Mammary epithelial cell (primary cell): ENCODE measurements at places on chromosomes 5 and 9. TPM values are rescaled to one million over a fixed set of nuclear protein-coding genes. Genes with fewer than 3 reads are reported as not detected.

Gene TAF11L10
- polyA plus RNA-seq: not detected

Gene MARCOL
- not detected for polyA plus RNA-seq

Gene CLPTM1L
- 158 TPM for polyA plus RNA-seq

Gene CSF1R
- 1.5 TPM for polyA plus RNA-seq

Gene LVRN
- not detected for polyA plus RNA-seq

Gene CMYA5
- 0.41 TPM for polyA plus RNA-seq

Gene SHOC1
- polyA plus RNA-seq: 0.01 TPM

Gene STPG3
- not detected for polyA plus RNA-seq

Gene SLCO4C1
- polyA plus RNA-seq: 0.03 TPM

Gene SARDH
- 0.28 TPM for polyA plus RNA-seq

Gene RPL37
- polyA plus RNA-seq: 508 TPM

Gene CEP120
- 14.7 TPM for polyA plus RNA-seq

Gene HCN1
- not detected for polyA plus RNA-seq

Gene HTR4
- not detected for polyA plus RNA-seq

Gene ANGPTL2
- polyA plus RNA-seq: not detected

Gene INSL6
- not detected for polyA plus RNA-seq

Gene SLC6A18
- polyA plus RNA-seq: not detected

Gene EPB41L4A
- 0.28 TPM for polyA plus RNA-seq

Gene RASEF
- 1.1 TPM for polyA plus RNA-seq

Gene TNFSF8
- polyA plus RNA-seq: not detected

Gene SSBP2
- 33.6 TPM for polyA plus RNA-seq

Gene SPINK1
- polyA plus RNA-seq: not detected

Gene MRPL36
- polyA plus RNA-seq: 117 TPM

Gene BTNL8
- not detected for polyA plus RNA-seq

Gene WHRN
- 1.9 TPM for polyA plus RNA-seq
